ENCODE measurements at places on chromosomes 11 and 22.

- peak; percentile 60 for DNase-seq
Measured at GRCh38 chr11:112174789-112175598, at the start of gene BCO2. Gene BCO2 (plus strand): TSS chr11:112175512. CDS start chr11:112175602, 90 bp downstream.

- DNase-seq: no peak
Measured at GRCh38 chr11:26806219-26806618, 84.4 kb upstream of the SLC5A12 start.

- DNase-seq: no peak
Measured at GRCh38 chr11:129911298-129911697, 15.9 kb upstream of the NFRKB start.

GRCh38 chr11:111186308-111186915 lies 59.1 kb upstream of the POU2AF2 start:
- no peak for DNase-seq

GRCh38 chr11:108628326-108628725 lies 34.8 kb upstream of the EXPH5 start:
- DNase-seq: no peak

- no peak for DNase-seq
Measured at GRCh38 chr11:1450949-1451710, 35.4 kb downstream of the MOB2 start.

- DNase-seq: no peak
Measured at GRCh38 chr11:7457211-7457610, 28.1 kb upstream of the OLFML1 start.

DNA sequence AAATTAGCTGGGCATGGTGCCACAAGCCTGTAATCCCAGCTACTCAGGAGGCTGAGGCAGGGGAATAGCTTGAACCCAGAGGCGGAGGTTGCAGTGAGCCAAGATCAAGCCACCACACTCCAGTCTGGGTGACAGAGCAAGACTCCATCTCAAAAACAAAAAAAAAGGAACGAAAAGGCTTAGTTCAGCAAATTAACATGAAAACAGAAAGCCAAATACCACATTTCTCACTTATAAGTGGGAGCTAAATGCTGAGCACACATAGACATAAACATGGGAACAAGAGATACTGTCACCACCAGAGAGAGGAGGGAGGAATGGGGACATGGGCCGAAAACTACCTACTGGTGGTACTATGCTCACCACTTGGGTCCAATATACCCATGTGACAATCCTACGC lies 38.6 kb downstream of the SCGB1A1 start:
- DNase-seq: no peak

Measured in LoVo (cell line).